ENCODE measurements at places on chromosomes 2 and 18. TPM values are rescaled to one million over a fixed set of nuclear protein-coding genes. Genes with fewer than 3 reads are reported as not detected.

ACVR1C gene
- 0.08 TPM for total RNA-seq

CERKL gene
- total RNA-seq: not detected

- no peak overlapping the region for H3K4me3 ChIP-seq
- DNase-seq: no peak
- H3K27ac ChIP-seq: no peak overlapping the region
Measured at GRCh38 chr2:202094426-202094986, 21.5 kb downstream of the KIAA2012 start.

DNA sequence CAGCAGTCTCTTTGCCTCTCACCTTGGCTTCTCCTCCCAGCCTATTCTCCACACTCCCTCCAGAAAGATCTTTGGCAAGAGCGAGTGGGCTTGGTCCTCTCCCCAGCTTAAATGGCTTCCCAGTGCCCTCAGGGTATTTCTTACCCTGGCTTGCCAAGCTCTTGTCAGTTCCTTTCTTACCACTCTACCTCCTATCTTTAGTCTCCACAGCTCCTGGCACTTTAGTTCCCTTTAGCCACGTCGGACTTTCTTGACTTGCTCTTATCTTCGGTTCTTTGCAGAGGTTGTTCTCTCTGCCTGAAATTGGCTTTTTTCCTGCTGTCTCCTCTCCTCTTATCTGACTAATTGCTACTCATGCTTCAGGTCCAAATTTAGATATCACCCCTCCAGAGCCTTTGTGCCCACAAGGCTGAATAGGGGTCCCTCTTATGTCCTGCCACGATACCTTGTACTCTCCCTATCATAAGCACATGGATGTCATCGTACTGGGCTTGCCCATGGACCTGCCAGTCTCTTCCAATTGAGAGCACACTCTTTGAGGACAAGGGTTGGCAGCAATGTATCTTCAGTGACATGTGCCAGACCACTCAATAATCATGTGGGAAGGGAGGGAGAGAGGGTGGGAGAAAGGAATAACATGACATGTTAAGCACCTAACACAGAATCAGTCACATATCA lies 131.7 kb upstream of the CTAGE1 start:
- no peak overlapping the region for H3K4me3 ChIP-seq
- H3K4me1 ChIP-seq: peaks cover 25% of the 10 kb centered on the region
- H3K36me3 ChIP-seq: no peaks in the 10 kb centered on the region
- H3K27me3 ChIP-seq: no peaks in the 10 kb centered on the region
- no peak overlapping the region for H3K27ac ChIP-seq
- DNase-seq: no peak

- H3K36me3 ChIP-seq: no peaks in the 10 kb centered on the region
- no peak overlapping the region for H3K27ac ChIP-seq
- no peaks in the 10 kb centered on the region for H3K27me3 ChIP-seq
- no peak overlapping the region for H3K4me3 ChIP-seq
- no peak for DNase-seq
- H3K4me1 ChIP-seq: no peaks in the 10 kb centered on the region
Measured at GRCh38 chr18:50582500-50582899, 22.6 kb downstream of the MAPK4 start.
